ENCODE measurements at places on chromosomes 5 and 9.

DNA sequence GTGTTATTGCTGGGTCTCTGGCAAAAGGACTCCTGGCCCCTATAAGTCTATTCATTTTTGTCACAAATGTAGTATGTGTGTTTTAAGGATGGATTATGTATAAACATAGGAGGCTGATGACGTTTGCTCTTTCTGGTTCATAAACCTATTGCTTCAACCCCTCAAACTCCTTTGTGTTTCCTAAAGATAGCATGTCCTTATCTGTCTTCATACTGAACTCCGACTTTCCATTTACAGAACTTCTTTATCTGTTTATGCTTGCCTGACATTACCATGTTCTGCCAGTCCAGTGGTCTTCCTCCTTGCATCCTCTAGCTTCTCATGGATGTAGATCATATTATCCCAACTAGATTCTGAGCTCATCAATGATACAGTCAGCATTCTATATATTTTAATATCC, 46.1 kb downstream of the ARHGEF28 start:
- no peak for DNase-seq

DNA sequence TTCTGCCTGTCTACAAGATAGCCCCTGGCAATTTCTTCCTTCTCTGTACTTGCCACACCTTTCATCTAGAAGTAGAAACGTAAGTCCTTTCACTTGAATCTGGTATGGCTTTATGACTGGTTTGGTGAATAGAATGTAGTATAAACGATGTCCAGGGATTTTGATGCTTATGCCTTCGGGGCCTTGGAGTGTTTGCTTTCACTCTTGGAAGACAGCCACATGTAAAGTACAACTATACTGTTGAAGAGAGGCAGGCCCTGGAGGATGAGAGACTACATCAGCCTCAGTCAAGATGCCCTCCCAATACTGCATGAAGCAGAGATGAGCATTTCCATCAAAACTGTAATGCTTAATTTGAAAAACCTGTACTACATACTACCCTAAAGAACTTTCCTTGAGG, 553.8 kb upstream of the C9orf72 start:
- DNase-seq, result no peak

DNA sequence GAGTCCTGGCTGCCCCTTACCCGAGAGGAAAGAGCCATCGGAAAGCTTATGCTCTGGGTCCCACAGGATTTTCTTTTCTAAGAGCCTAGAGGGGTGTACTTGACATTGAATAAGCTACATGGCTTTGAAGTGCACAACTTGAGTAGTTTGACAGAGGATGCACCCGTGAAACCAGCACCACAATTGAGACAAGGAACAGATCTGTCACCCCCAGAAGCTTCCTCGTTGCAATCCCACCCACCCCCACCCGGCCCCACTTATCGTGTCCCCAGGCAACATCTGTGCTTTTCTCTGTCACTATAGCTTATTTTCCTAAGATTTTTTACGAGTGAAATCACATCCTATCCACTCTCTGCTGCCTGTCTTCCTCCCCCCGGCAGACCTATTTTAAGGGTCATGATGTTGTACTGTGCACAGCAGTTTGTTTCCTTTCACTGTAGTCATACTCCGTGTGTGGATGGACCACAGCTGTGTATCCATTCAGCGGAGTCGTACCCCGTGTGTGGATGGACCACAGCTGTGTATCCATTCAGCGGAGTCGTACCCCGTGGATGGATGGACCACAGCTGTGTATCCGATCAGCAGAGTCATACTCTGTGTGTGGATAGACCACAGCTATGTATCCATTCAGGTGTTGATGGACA, 8.8 kb upstream of the FCN2 start:
- no peak for DNase-seq

DNA sequence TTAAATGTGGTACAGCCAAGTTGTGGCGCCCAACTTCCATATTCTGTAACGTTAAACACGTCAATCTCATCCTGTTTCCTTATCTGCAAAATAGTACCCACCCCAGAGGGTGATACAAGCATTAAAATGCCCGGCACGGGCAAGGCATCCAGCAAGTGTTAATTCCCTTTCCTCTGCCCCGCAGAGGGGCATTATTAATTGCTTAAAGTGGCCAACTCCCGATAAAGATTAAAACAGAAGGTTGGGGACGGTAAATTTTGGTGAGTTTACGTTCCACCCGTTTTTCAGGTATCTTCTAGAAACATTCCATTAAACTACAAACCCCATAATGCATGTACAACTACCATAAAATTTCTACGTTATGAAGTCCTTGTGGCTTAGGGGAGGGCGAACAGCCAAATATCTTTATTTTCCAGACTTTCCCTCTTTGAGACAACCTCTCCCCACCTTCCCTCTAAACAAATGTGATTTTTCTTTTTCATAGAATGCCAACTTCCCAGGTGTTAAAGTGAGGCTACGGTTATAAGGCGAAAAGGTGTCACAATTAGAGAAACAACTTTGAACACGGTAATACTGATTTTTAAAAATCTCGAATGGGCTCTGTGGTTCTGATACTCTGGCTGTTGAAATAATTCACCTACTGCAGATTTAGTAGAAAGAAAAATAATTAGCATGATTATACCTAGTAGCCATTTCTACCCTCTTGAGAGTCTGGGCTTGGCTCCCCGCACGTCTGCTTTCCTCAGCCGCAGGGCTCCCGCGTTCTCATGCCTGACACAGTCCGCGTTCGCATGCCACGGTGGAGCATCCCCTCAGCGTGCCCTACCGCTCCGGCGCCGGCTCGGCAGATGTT, 1.2 kb upstream of the GPBP1 start:
- no peak for DNase-seq

- no peak for DNase-seq
Observed at GRCh38 chr9:112198646-112199045, 23.5 kb upstream of the SUSD1 start.

DNA sequence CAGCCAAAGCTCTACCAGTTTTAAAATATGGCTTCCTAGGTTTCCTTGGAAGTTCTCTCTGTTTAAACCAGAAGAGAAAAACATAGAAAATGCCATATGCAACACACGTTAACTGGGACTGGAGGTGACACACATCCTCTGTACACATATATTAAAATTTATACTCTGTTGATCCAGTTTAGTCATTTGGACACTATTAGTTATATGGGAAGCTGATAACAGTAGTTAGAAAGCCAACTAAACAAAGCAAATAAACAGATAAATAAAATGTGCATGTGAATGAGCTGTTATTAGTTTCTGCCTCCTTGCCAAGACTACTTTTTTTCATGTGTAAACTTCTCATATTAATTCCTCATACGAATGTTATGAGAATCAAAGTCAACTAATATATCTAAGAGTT, 1249.2 kb upstream of the CDH6 start:
- no peak for DNase-seq

DNA sequence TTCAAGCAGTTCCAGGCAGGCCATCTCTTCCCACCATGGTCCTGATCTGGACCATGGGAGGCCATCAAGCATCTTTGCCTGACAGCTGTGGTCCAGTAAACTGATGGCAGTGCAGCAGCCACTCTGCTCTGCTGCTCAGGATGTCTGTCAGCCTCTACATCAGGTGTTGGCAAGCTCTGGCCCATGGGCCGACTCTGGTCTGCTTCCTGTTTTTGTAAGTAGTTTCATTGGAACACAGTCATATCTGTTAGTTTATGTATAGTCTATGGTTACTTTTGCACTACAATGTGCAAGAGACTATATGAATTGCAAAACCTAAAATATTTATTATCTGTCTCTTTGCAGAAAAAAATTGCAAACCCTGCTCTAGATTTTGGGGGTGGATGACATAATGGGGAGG, 225.0 kb downstream of the KCTD16 start:
- no peak for DNase-seq

- DNase-seq, result peak; percentile 45
Observed at GRCh38 chr9:121744002-121744686, 92.7 kb downstream of the DAB2IP start.

- no peak for DNase-seq
Observed at GRCh38 chr9:123772374-123772773, 157.6 kb downstream of the DENND1A start.

GRCh38 chr5:180380856-180381255, 27.7 kb upstream of the GFPT2 start:
- DNase-seq, result no peak

DNA sequence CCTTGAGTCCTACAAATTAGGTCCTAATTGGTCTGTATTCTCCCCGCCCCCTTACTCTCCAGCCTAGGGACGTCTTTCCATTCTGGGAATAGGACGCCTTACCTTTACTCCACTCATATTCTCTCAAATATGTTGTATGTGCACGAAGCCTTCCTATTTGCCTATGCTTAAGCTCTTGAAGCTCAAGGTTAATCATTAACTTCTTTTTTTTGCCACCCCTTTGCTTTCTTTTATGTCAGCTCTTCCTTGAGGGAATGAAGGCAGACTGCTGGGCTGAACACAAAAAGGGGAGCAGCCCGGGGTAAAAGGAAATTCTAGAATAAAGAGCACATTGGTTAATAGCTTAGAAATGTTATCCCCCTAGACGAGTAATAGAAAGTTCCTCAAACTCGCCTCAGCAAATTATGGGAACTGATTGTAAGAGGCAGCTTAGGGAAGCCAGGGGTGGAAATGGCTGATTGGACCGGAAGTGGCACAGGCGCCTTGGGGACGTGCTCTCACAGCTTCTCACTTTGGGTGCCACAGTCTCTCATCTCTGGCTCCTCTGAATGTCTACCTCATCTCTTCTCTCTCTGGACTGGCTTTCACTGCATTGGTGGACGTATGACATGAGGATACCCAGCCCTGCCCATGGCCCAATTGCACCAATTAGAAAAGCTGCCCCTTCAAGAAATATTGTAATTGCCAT, 122.3 kb upstream of the IL12B start:
- no peak for DNase-seq

GRCh38 chr9:92278110-92278509, 15.4 kb downstream of the IARS1 start:
- DNase-seq, result no peak

DNA sequence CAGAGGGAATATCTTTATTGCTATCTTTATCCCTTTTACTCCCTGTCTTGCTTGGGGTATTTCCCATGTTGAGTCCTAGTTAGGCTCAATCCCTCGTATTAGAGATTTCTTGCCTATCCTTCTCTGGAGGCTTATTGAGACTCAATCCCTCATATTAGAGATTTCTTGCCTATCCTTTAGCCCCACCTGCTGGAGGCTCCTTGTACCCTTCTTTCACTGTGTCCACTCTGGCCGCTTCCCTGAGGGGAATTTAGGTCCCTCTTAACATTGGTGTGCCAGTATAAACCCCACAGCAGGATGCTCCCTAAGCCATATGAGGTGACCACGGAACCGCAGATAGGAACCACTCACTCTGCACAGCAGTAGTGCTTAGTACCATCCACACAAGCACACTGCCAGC, 110.7 kb upstream of the MAMDC2 start:
- no peak for DNase-seq

- no peak for DNase-seq
Observed at GRCh38 chr9:123601828-123602227, 245.8 kb downstream of the CRB2 start.

DNA sequence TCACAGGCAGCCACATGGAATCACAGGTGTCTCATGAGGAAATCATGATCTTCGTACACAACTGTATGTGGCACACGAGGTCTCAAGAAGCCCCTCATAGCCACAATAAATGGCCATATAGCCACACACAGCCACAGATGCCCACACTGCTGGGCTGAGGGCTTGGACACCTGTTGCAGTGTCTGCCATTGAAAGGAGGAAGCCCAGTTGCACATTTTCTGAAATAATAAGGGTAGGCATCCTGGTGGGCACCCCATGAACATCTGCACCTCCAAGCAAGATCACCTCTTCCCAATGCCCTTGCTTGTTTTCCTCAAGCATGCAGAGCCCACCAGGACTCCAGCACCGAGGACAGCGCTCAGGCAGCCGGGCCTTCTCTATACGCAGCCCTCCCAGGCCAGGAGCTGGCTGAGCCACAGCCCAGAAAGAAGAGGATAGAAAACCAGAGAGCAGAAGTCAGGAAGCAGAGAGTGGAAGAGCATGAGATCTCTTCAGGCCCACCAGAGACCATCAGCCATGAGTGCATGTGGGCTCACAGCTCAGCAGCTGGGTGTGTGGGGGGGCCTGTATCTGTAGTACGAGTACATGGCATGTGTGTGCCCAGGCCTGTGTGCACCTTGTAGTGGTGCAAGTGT, 1.0 kb upstream of the ACSL6 start:
- no peak for DNase-seq

DNA sequence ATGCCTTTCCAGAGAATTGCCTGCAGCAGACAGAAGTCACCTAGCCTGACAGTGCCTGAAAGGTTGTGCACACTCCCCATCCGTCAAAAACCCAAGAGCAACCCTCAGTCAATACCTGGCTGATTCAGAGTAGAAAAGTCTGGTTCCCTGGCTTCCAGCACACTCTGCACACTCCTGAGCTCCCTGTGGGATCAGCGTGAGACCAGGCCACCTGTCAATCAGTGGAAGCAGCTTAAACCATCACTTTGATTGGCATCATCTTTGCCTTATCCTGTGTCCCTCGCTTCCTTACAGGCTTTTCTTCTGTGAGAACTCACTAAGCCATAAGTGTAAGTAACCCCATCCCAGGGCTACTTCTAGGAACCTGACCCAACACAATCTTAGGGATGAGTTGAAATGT, 109.8 kb downstream of the ACTL7B start:
- no peak for DNase-seq

DNA sequence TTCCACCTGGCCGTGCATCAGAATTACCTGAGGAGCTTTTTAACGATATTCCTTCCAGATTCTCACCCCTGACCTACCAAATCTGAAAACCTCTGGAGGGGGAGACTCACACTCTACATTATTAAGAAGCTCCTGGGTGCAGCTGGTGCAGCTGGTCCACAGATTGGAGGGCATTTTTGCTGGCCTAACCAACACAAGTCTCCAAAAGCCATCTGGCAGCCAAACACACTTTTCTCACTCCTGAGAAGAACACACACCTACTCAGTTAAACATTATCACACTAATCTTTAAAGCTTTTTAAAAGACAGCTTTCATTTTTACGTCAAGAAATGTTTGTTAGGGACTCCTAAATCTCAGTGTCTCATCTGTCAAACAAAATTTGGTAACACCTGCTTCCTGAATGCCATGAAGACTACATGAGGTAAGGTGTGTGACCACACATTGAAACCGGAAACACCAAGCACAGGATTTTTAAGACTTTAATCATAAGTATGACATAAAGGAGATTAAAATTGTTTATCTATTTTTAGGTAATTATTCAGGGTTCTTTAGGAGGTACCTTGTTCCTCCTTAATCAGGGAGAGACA, 14.2 kb upstream of the PTPN3 start:
- DNase-seq, result no peak

GRCh38 chr9:76716085-76716672, 48.1 kb upstream of the PCA3 start:
- DNase-seq, result no peak

DNA sequence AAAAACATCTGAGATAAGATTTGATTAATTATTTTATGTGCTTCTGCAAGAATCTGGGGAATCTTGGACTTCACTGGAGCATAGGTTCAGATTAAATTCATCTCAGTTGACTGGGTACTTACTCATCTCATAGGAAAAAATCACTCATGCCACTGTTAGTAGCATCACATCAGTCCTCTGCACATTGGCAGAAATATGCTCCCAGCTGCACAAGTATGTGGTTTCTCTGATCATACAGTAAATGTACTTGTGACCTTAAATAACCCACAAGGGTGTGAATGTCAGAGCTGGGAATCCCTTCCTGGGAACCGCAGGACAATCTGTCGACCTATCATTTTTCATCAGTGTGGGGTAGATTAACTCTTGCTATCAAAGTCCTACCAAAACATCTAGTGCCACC, 203.7 kb upstream of the SLC24A2 start:
- DNase-seq, result peak; percentile 28

GRCh38 chr5:75274486-75274885, 37.8 kb upstream of the ANKRD31 start:
- DNase-seq, result no peak
